ENCODE measurements at places on chromosomes 3 and 15.

DNA sequence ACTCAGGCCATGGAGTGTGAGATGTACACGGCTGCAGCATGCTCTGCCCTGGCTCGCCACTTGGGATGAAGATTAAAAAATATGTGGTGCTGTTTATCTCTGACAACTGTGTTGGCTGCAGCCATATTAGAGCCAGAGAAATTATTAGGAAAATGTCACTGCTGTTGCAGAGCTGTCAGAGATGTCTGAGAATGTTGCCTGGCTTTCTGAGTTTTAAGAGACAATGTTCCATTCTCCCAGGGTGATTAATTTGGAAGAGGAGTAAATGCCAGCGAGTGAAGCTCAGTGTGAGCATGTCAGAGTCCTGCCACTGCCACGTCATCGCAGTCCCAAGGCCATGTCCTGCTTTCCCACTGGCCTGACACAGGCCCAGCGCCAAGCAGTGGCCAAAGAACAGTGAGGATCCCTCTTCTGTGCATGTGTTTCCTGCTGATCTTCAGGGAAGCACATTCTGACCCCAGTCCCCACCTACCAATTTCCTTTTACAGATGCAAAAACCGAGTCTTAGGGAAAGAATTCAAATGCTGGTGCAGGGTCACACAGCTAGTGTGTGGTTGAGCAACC, 370.9 kb downstream of the GABRG3 start:
- no peak for DNase-seq

DNA sequence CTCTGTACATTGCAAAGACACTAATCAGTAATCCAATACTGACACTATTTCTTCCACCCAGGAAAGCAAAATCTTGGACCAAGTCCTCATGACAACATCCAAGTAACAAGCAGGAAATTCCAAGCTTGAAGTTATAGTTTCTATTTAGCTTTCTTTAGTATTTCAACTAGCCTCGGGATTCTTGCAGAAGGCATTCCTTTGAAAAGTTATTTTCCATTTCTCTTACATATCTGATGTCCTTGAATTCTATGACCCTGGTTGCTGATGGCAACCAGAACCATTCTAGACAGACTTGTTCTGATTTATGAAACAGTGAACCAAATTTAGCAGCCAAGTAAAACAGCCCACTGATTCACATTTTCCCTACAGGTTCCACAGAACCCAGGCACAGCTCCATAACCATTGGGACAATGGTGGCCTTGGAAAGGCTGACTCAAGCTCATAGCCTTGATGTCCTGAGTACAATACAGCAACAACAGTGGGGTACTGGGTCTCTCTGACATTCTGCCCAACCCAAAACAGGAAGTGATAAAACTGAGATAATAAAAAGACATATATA, 26.5 kb downstream of the P3H2 start:
- no peak for DNase-seq

GRCh38 chr15:70246623-70247220, 149.0 kb upstream of the TLE3 start:
- no peak for DNase-seq

GRCh38 chr3:120370463-120370862, 21.3 kb upstream of the LRRC58 start:
- DNase-seq = no peak

- DNase-seq = peak; percentile 64
Measured at GRCh38 chr3:170055209-170055608, 17.4 kb downstream of the GPR160 start.

DNA sequence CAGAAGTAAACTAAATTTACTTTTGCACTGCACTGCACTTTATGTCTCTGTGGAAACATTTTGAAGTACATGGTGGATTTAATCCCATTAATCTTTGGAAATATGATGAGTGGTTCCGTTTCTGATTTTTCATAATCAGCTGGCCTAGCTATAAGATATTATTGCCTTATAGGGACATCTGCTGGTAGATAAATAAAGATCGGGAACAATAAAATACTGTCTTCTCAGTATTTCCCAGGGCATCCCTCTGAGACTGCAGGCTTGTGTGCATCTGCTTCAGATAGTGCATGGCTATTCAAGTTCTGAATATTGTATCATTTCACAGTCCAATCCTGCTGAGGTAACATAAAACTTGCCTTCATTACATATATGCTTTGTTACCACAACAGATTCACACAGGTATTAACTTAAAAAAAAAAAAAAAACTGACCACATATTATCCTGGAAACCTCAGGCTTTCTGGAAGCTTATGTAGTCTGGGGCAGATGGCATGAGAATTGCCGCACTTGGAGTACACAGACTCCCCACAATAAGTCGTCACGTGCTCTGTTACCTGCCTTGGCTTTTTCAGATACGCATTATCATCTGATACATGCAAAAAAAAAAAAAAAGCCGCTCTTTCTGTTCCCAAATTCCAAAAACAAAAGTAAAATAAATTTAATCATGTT, 330.8 kb upstream of the AGTR1 start:
- DNase-seq = no peak

DNA sequence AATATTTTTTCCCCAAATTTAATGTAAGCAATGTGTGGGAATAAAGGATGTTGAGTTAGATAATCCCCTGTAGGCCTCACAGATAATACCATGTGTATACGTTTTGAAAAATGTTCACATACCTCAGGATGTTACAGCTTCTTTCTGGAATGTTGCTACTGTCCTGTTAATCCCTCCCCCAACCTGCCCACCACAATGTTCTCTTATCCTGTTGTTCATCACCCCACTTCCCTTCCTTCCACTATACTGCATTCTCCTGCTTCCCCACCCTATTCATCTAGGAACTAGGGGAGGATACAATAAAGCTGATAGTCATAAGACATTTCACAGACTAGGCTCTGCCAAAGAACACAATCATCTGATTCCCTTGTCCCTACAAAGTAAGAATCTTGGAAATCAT, 92.1 kb downstream of the IGF2BP2 start:
- DNase-seq = no peak

DNA sequence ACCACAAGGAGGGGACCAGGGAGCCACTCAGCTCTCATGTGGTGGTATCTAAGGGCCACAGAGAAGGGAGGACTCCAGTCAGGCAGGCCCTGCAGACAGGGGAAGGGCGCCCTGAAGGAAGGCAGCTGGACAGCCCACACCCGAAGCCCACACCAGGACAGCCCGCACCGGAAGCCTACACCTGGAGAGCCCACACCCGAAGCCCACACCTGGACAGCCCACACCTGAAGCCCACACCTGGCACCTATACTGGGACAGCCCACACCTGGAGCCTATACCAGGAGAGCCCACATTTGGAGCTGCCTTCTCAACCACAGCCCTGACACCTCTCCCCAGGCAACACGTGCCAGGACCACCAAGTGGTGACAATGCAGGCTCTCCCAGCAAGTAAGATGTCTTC, 11.7 kb downstream of the TPRA1 start:
- DNase-seq = no peak

- no peak for DNase-seq
Measured at GRCh38 chr3:184158404-184158803, 3.2 kb downstream of the DVL3 start.

DNA sequence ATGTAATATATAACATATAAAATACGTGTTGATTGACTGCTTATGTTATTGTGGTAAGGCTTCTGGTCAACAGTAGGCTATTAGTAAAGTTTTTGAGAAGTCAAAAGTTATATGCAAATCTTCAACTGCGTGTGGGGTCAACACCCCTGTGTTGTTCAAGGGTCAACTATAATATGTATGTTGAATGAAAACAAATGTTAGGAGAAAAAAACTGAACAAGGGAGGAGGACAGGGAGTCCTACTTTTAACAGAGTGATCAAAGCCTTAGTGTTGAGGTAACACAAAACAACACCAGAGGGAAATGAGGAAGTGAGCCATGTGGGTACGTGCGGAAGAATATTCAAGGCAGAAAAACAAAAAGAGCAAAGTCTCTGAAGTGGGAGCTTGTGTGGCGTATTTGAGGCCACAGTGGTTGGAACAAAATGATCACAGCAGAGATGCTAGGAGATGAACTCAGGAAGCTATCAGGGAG, 62.5 kb downstream of the SFMBT1 start:
- DNase-seq = peak; percentile 71

GRCh38 chr15:39431376-39431775, 149.5 kb upstream of the THBS1 start:
- no peak for DNase-seq

- no peak for DNase-seq
Measured at GRCh38 chr3:56424885-56425284, 43.4 kb downstream of the ERC2 start.

DNA sequence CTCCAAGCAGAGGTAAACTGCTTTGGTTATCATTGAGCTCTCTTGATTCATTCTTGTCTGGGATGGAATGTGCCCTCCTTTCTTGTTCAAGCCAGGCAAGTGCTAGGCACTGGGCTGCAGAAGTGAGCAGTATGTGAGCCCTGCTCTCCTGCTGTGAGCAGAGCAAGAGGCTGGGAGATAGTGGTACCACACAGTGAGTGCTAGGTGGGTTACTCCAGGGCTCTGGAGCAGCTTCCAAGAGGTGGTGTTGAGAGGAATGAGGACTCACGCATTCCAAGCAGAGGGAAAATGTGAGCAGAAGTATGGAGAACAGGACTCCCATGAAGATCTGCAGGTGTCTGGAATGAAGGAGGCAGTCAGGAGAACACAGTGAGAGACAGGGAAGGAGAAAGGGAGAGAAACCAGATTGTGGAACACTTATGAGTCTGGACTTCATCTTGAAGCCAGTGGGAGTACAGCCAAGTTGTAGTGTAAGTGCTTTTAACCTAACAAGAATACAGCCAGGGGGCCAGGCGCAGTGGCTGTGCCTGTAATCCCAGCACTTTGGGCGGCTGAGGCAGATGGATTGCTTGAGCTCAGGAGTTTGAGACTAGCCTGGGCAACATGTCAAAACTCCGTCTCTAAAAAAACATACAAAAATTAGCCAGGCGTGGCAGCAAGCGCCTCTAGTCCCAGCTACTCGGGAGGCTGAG, 199.9 kb upstream of the CTDSPL start:
- no peak for DNase-seq

DNA sequence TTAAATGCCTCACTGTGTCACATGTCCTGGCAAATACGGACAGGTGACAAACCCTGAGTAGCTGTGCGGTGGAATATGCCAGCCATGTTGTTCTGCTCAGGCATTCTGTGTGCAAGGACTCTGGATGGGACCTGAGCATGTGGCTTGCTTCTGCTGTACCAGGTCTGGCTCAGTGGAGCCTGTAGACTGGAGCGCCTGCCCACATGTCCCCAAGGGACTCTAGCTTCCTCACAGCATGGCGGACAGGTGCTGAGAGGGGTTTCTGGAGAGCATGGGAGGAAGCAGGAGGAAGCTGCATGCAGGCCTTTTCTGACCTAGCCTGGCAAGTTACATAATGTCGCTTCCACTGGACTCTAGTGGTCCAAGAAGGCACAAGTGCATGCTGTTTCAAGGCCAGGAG, 96.3 kb downstream of the PLXNA1 start:
- no peak for DNase-seq

- no peak for DNase-seq
Measured at GRCh38 chr3:116015931-116016330, 392.6 kb downstream of the GAP43 start.

- DNase-seq = peak; percentile 92
Measured at GRCh38 chr3:14144423-14145075, 19.7 kb downstream of the TMEM43 start.

GRCh38 chr3:62323241-62323640, 50.1 kb downstream of the FEZF2 start:
- DNase-seq = no peak

DNA sequence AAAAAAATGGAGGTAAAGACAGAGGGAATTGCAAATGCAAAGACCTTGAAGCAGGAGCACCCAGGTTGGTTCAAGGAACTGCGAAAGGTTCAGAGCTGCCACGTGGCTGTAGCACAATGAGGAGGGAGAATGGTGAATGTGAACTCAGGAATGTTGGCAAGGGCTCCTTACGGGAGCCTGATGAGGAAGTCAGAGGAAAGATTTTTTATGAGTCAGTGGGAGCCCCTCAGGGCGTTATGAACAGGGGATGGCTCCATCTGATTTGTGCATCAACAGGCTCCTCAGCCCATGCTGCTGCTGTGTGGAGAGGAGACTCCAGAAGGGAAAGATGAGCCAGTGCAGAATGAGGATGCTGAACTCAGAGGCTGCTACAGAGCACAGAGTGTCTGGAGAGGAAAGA, 194.4 kb downstream of the ARRDC4 start:
- DNase-seq = no peak

- peak; percentile 70 for DNase-seq
Measured at GRCh38 chr3:127697551-127698240, 24.9 kb downstream of the ABTB1 start.

DNA sequence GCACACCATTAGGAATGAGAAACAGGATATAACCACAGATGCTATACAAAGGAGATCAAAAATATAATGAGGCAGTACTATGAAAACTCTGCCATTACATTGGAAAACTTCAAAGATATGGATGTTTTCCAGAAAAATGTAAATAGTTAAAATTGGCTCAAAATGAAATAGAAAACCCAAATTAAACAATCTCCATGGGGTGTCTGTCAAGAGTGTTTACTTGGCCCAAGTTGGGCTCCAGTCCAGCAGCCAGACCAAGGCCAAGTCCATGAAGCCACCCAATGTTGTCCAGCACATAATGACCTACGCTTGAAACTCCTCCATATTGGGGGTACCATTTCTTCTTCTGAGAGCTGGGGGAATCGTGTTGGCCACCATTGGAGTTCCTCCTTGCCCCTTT, 37.1 kb downstream of the CTXND1 start:
- DNase-seq = no peak

DNA sequence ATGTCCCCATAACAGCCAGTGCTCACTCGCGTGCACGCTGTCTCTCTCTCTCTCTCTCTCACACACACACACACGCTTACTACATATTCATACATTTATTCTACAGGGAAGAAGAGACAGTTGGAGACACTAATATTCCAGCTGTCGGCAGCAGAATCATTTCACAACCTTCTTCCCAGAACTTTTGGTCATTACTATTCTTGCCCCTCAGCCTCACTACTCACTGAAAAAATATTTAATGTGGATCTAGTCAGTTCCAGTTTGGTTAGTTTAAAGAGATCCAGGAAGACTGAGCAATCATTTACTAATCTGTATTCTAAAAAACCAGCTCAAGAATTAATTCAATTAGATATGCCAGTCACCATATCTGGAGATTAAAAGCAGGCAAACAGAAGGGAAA, 394.9 kb downstream of the PTPRG start:
- DNase-seq = no peak

- no peak for DNase-seq
Measured at GRCh38 chr3:134794323-134794722, 737 bp upstream of the EPHB1 start.

DNA sequence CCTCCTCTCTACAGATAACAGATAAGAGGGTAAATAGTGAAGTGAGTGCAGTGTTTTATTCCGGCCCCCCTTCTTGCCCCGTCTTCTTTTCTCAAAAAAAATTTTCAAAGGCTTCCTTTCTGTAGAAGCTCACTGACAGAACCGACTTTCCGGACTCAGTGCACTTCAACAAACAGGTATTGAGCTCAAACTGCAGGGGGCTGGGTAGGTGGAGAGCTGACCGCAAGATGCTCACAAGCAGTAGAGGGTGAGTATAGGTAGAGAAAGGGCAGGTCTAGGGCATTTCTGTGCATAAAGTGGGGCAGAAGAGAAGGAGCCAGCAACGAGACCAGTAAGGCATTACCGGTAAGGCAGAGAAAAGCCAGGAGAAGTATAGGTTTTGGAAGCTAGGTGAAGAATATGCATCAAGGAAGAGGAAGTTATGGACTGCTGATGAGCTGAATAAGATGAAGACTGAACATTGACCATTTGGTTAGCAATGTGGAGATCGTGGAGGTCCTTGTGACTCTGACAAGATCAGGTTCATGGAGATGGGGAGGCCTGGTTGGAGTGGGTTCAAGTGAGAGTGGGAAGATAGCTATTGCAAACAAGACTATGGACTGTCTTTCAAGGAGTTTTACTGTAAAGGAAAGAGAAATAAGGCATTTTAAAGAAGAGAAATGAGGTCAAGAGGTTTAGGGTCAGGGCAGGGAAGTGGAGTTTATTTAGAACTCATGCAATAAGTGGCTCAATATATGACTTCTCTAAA, 97.4 kb downstream of the ST6GAL1 start:
- no peak for DNase-seq
